ENCODE measurements at places on chromosomes 6 and 20.

DNA sequence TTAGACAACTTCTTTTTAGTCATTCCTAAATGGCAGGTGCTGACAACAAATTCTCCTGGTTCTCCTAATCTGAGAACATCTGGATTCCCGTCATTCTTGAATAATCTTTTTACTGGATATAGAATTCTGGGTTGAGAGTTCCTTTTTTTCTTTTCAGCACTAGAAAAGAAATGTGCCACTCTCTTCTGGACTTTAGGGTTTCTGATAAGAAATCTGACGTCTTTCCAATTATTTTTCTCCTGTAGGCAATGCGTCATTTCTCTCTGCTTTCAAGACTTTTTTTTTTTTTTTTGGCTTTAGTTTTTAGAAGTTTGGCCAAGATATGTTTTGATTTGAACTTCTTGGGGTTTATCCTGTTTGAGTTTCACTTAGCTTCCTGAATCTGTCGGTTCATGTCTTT lies 66.1 kb upstream of the RNF24 start:
- DNase-seq: no peak

GRCh38 chr6:6438286-6438685 lies 117.8 kb upstream of the F13A1 start:
- DNase-seq: no peak

GRCh38 chr6:158170656-158171081 lies 2.5 kb downstream of the GTF2H5 start:
- DNase-seq: no peak

DNA sequence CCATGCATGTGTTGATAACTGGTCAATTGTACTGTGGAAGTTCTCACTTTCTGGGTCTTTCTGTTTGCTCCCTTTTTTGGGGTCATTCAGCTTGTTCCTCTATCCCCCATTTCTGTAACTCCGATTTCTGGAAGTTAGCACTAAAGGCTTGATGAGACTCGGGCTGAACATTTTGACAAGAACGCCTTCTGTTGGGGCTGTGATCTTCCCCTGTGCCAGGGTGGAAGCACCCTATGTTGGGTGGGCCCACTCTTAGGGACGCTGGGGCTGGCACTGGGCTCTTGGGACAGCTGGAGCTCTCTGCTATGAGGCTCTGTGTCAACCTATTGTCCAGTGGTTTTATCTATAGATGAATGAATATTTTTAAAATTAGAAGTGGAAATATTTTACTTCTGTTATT lies 60.1 kb upstream of the FRMD1 start:
- DNase-seq: peak; percentile 23

GRCh38 chr20:34268851-34269636 lies 27.8 kb downstream of the ASIP start:
- DNase-seq: no peak

DNA sequence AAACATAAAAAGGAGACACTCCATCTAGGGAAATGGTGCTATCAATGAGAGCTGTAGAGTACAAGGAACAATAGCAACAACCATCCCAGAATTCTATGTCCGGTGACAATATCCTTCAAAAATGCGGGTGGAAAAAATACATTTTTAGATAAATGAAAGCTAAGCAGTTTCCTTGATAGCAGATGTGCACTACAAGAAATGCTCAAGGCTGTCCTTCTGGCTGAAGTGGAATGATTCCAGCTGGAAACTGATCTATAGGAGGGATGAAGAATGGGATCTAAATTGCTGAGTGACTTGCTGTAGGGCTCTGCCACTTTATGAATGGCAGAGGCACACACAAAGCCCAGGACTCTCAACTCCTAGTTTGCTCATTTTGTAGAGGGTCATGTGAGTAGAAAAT lies 763.1 kb downstream of the C6orf118 start:
- DNase-seq: no peak

DNA sequence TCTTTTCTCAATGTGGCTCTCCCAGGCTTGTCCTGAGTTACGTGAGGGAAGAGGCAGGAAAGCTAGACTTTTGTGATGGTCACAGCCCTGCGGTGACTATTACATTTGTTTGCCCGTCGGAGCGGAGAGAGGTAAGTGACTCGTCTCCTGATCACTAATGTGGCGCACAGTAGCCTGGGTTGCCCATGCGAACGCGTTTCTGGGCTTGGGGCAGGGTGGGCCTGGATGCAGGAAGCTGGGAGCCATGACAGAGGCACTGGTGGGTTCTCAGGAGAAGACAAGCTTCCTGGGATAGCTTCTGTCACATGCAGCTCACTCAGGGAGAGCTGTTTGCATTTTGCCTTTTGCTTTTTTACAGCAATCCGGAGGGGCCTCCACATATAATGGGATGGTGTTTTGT lies 60.6 kb downstream of the IGF2R start:
- no peak for DNase-seq

- DNase-seq: no peak
These were observed 75.2 kb upstream of the TOP1 start for GRCh38 chr20:40953416-40953815.

DNA sequence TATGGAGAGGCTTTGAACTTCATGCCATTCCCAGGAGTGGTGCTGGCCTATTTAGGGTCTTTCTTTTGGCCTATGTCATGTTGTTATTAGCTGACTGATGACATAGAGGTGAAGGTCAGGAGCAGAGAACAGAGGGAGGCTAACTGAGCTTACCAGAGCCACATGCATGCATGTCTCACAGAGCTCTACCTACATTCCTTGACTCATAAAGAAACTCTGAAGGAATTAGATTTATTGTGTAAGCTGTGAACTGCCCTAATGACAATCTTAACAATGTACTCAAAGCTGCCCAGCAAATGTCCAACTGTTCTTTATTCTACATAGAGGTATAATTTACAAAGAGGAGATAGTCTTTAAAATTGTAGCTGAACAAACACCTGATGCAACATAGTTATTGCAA lies 192.7 kb upstream of the CNR1 start:
- DNase-seq: no peak

DNA sequence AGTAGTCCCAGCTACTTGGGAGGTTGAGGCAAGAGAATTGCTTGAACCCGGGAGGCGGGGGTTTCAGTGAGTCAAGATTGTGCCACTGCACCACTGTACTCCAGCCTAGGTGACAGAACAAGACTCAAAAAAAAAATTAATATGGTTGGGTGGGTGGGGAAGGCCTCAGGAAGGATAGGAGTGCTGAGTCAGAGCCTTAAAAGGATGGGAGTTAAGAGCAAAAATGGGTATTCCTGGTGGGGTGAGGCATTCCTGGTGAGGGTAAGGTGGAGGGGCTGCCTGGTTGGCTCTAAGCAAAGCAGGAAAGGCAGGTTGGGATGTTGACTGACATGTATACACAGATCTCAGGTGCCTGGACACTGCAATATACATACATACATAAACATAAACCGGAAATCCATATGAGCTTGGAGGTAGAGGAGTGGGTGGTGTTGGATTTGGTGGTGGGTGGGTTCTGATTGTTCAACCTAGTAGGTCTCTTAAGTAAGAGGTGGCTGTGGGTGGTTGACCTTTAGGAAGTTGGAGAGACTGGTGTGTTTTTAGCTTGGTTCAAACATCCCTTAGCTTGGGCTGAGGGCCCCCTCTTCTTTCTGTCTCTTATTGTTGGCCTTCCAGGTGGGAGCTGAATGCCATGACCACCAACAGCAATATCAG lies 1.2 kb upstream of the RRP36 start:
- no peak for DNase-seq

DNA sequence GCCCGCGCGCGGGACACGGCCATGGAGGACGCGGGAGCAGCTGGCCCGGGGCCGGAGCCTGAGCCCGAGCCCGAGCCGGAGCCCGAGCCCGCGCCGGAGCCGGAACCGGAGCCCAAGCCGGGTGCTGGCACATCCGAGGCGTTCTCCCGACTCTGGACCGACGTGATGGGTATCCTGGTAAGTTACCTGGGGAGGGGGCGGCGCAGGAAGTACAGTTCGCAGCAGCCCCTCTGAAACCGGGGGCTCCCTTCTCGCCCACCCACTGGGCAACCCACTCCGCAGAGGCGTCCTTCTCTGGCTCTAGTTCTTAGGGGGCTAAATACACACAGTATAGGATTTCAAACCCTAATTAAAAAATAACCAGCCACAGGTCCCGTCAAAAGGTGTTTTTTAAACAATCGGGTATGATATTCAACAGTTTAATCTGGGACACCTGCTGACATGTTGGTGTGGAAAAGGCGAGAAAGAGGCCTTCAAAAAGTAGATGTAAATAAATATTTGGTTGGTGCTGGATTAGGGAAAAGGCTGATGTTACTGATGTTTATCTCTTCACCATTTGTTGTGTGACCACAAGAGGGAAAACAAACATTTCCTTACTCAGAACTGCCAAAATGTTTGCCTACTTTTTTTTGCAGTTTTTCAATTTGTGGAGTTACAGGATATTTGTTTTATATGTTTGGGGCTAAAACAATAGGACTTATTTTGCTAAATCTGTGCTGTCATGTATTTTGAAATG lies 577 bp downstream of the SASH1 start:
- DNase-seq: no peak

- DNase-seq: no peak
These were observed 11.3 kb downstream of the GINS1 start for GRCh38 chr20:25418776-25419175.

DNA sequence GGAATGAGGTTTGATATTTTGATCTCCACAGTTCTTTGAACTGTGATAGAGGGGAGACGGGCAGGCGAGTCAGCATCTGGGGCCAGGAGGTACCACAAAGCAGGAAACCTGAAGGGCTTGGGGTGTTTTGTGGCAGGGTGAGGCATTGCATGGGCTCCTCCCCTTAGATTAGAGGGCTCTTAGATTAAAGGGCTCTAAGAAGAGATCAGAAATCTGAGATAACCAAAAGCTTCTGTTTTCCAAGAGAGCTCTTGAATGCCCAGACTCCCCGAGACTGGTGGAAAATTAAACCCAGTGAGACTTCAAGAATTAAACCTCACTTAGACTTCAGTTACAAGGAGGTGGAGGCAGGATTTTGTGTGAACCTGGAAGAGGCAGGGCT lies 2.4 kb upstream of the GPX5 start:
- no peak for DNase-seq

- DNase-seq: no peak
These were observed 100.3 kb downstream of the SMOC2 start for GRCh38 chr6:168541307-168541706.

DNA sequence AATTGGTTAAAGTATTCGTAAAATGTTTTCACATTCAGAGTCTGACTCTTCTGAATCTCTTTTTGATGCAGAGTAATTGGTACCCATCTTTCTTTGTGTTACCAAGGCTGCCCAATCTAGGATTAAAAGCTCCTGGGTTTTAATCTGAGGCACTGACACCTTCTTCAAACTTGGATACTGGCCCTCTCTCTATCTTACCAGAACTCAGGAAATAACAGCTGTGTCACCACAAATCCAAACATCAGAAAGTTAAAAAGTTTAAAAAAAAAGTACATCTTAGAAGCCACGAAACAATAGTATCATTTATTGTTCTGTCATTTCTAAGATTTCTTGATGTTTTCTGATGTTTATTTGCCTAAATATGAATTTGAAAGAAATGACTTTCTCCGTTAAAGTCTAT lies 255.5 kb upstream of the RUNX2 start:
- no peak for DNase-seq

Measured in ureter (tissue), 1 donor.